ENCODE measurements at places on chromosomes 3 and 15.
A peak's percentile ranks its signal among the peaks of the same experiment; 100 is the strongest.

GRCh38 chr15:91021516-91022074 is 799 bp downstream of the VPS33B start:
- no peak for DNase-seq

DNA sequence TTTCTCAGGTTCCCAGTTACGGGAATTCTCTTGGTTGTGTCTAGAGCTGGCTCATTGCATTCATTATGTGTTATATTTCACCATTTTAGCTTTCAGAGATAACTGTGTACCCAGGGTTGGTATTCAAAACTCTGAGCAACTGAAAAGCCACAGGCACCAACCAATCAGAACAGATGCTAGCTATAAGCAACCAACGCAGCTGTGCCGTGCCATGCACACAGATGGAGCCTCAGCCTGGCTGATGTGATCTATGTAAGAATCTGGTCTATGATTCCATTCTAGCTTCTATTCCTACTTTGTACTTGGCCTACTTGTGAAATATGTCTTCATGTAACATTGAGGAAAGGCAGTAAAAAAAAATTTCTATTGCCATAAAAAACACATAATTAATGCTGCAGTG is 95.0 kb upstream of the CCDC80 start:
- DNase-seq, result peak; percentile 15

GRCh38 chr3:38114052-38114874 is 22.7 kb downstream of the ACAA1 start:
- no peak for DNase-seq

DNA sequence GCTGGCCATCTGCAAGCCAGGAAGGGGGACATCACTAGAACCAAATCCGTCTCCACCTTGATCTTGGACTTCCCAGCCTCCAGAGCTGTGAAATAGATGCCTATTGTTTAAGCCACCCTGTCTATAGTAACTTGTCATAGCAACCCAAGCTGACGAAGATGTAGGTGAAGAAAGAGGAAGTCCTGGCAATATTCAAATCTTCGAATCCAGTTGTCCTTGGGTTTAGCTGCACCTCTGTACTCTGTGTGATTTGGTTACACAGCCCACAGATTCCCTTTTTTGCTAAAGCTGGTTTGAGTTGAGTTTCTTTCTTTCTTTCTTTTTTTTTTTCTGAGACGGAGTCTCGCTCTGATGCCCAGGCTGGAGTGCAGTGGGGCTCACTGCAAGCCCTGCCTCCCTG is 68.0 kb upstream of the XCR1 start:
- DNase-seq, result no peak

- DNase-seq, result peak; percentile 83
Measured at GRCh38 chr3:182490596-182491491, 302.5 kb upstream of the ATP11B start.

DNA sequence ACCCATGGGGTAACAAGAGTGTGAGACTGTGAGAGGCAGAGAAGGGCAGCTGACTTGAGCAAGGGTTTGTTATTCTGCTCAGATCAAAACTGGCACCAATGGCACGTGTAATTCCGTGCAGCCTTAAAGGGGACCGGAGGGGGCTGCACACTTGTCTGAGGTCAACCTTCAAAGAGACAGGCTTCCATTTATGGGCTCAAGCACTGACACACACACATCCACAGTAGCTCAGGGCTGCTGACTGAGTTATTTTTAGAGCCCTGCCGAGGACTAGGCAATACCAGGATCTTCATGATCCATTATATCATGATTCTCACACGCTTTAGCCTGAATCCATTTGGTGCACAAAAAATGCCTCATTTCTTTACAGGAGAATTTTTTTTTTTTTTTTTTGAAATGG is 20.6 kb upstream of the SPTBN5 start:
- peak; percentile 83 for DNase-seq
